Glomerular endothelial cell (primary cell): ENCODE measurements at places on chromosomes 3 and 15. TPM values are rescaled to one million over a fixed set of nuclear protein-coding genes. Genes with fewer than 3 reads are reported as not detected.

Gene SLC9A9
- 0.73 and 1.2 TPM in 2 replicates for total RNA-seq

Gene C3orf20
- total RNA-seq: not detected in 2 replicates

Gene CORO2B
- total RNA-seq: 7.8 and 10.9 TPM in 2 replicates

Gene C2CD4A
- total RNA-seq: 0.05 and 1.1 TPM in 2 replicates

Gene PIERCE2
- total RNA-seq: 0.29 and 2.0 TPM in 2 replicates

Gene FANCD2OS
- total RNA-seq: not detected in 2 replicates

Gene SECISBP2L
- total RNA-seq: 24.5 and 38.0 TPM in 2 replicates

Gene KNG1
- total RNA-seq: not detected in 2 replicates

Gene SIDT1
- total RNA-seq: 0.99 TPM in 1 of 2 replicates, not detected in the other

Gene HHLA2
- not detected in 2 replicates for total RNA-seq

Gene EBLN2
- 0.78 and 4.9 TPM in 2 replicates for total RNA-seq

Gene HAUS2
- 48.7 and 52.0 TPM in 2 replicates for total RNA-seq

Gene PCLAF
- 8.5 and 10.9 TPM in 2 replicates for total RNA-seq

Gene PAQR5
- 0.29 TPM in 1 of 2 replicates, not detected in the other for total RNA-seq

Gene PRTG
- 8.6 and 11.9 TPM in 2 replicates for total RNA-seq

Gene OR5K1
- total RNA-seq: not detected in 2 replicates

Gene AHSG
- not detected in 2 replicates for total RNA-seq

Gene COL6A6
- total RNA-seq: not detected in 2 replicates

Gene DLL4
- total RNA-seq: 91.1 and 213 TPM in 2 replicates

Gene FBXO40
- not detected in 2 replicates for total RNA-seq

Gene GOLGA6C
- not detected in 2 replicates for total RNA-seq

Gene PLCL2
- 8.1 and 13.1 TPM in 2 replicates for total RNA-seq

Gene CCRL2
- 11.5 and 15.8 TPM in 2 replicates for total RNA-seq

Gene MUSTN1
- 2.7 TPM in 1 of 2 replicates, not detected in the other for total RNA-seq

Gene DUOXA2
- total RNA-seq: not detected in 2 replicates

Gene RTP1
- not detected in 2 replicates for total RNA-seq

Gene ANKRD34C
- total RNA-seq: not detected in 2 replicates

Gene PPP1R2
- total RNA-seq: 24.7 and 38.0 TPM in 2 replicates

Gene CNTN4
- total RNA-seq: 0.12 and 0.19 TPM in 2 replicates

Gene CKMT1B
- not detected in 2 replicates for total RNA-seq

Gene PLSCR2
- not detected in 2 replicates for total RNA-seq

Gene ITIH3
- total RNA-seq: not detected in 2 replicates

Gene NANOGP8
- total RNA-seq: not detected in 2 replicates

Gene GOLGA8T
- 0.23 TPM in 1 of 2 replicates, not detected in the other for total RNA-seq

Gene GOLGA8M
- total RNA-seq: 0.39 and 2.3 TPM in 2 replicates

Gene ZNF385D
- total RNA-seq: 2.2 and 3.7 TPM in 2 replicates
